GM12892 (cell line): ENCODE measurements at places on chromosomes 5 and 9.

GRCh38 chr5:573976-574375 is 38.2 kb upstream of the CEP72 start:
- DNase-seq: no peak

- no peak for DNase-seq
Measured at GRCh38 chr5:96344678-96345577, 88.1 kb downstream of the PCSK1 start.

GRCh38 chr9:106976772-106977171 is 113.8 kb downstream of the ZNF462 start:
- DNase-seq: no peak

- DNase-seq: no peak
Measured at GRCh38 chr5:159359408-159359807, 29.1 kb upstream of the IL12B start.

DNA sequence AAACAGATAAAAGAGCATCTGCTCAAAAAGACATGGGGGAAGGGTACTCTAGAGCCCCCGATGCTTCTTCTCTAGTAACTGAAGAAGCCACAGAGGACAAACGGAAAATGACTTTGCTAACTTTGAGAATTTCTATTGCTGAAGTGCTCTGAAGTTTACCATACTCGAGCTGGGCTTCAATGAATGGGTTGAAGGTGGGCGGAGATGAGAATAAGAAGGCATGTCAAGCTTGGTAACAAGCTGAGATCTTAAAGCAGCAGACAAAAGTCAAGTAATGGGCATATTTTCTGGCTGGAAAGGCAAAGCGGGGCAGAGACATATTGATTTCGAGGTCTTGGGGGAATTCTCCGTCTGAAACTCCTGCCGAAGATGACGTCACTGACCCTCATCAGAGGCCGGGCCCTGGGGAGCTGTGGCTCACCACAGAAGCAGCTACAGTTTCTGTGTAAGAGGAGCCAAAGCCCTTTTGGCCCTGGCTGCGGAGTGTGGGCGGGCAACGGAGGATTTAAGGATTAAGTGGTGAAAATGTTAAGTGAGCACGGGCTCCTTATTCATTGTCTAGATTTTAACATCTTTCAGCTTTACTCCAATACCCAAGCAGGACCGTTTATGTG is 115.8 kb upstream of the SLIT3 start:
- peak; percentile 5 for DNase-seq

DNA sequence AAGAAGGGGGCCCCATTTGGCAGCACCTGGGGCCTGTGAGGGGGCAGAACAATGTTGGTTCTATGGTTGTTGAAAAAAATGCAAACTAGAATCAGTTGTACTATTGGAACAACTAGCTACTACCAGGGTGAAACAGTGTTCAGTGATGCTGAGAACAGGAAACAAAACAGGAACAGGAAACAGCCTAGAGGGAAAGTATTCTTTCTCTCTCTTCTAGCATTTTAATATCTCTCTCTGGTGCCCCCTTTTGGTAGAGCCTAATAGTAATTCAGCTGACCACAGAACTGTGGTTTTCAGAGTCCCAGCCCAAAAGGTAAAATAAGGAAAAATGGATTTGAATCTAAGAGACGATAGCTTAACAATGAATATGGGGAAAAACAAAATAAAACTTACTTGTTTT is 138.0 kb upstream of the KCNN2 start:
- DNase-seq: no peak

DNA sequence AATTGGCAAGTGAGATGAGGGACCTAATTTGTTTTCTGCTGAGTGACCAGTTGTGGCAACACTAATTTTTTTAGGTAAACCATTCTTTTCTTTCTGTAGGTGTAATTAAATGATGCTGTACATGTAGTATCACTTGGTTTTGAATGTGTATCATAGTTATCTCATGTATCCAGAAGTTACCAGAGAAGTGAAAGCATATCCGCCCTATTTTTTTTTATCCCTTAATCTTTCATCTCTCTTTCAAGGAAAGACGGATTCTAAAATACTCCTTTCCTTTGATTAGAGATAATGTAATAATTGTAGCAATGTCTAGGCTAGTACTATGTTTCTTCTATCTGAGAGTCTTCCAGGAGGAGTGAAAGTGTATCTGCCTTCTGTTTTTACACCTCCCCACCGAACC is 7.1 kb downstream of the KDM3B start:
- no peak for DNase-seq

DNA sequence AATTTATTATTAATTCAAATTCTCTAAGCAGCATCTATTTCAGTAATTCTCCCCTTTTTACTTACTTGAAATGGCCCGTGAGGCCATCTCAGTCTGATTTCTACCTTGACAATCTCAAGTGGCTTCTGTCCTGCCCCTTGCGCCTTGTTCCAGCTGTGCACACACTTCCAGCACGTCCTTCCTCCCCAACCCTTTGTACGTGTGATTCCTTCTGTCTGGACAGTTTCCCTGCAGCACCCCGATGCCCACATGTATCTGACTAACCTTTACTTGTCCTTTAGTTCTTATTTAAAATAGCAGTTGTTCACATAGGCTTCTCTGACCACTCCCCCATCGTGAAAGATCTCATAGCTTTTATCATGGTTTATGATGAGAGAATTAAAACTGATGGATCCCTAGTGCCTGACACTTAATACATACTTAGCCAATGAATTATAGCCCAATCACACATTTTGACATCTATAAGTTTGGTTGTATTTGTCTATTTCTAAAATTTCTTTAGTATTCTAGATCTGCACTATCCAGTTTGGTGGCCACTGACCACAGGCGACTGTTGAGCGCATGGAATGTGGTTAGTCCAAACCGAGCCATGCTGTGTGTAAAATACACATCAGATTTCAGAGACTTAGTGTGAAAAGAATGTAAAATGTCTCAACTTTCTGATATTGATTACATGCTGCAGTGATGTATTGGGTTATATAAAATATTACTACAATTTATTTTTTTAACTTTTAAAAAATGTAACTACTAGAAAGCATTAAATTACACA is 14.3 kb downstream of the ZBTB34 start:
- no peak for DNase-seq

- no peak for DNase-seq
Measured at GRCh38 chr9:79637177-79637925, 65.6 kb downstream of the TLE4 start.

DNA sequence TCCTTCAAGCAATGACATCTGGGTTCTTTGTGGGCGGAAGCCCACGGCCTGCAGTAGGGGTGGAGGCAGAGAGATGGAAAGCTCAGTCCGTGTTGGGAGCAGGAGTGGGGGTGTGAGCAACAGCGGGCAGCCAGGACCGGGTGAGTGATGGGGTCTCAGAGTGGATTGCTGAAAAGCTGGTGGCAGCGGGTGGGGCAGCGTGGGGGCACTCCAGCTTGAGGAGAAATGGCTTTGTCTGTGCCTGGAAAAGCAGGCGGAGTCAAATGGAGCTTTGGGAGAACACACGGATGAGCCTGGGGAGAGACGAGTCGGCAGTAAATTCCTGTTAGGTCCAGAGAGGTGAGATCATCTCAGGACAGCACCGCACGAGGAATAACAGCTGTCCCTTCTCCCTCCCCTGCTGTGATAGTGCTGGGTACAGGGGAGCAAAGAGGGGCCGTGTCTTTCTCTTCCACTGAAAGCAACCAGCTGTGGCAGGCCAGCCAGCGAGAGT is 42.1 kb downstream of the CACNA1B start:
- DNase-seq: no peak

GRCh38 chr5:72046106-72046505 is 61.2 kb upstream of the MAP1B start:
- no peak for DNase-seq
